ENCODE measurements at places on chromosomes 2 and 18. TPM values are rescaled to one million over a fixed set of nuclear protein-coding genes. Genes with fewer than 3 reads are reported as not detected.

SLC23A3 gene
- 0.10 TPM for total RNA-seq

GCFC2 gene
- 17.3 TPM for total RNA-seq

SKOR2 gene
- total RNA-seq, result not detected

ZCCHC2 gene
- 23.0 TPM for total RNA-seq

UGT1A10 gene
- total RNA-seq, result not detected

LCT gene
- total RNA-seq, result not detected

MALL gene
- 92.8 TPM for total RNA-seq

SIX2 gene
- total RNA-seq, result not detected

SULT1C4 gene
- total RNA-seq, result 1.1 TPM

DNA sequence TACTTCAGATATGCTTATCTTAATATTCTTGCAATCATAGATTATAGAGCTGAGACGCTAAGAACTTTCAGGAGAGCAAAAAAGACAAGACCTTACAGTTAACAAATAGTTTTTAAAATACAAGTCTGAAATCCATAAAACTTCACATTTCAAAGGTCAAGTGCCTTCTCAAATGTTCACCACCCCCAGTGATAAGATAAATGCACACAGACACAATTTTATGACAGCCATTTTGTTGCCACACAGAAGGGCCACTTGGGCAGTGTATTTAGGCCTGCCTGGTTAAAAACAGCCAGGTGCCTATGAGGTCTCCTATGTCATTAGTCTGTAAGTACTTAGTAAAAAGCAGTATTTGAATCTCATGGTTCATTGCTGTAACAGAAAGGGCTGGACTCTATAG is 8.1 kb upstream of the PSTPIP2 start:
- no peak for DNase-seq

GRCh38 chr18:50610349-50610748 is 50.5 kb downstream of the MAPK4 start:
- DNase-seq, result no peak

DNA sequence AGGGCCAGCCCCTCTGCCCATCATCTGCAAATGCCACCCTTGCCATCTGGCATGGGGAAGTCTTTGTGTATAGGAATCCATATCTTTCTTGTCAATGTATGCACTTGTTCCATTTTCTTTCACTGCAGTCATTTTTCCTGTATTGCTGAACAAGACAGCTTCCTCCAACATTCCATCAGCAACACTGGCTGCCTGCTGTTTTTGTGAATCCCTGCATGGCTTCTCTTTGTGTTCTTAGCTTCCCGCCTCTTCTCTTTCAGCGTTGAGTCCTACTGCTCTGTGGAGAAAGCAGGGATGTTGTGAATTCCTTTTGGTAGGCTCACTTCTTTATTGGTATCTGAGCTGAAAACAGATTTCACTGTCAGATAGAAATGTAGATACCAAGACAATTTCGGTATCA is 150.0 kb downstream of the LPIN1 start:
- no peak for DNase-seq

GRCh38 chr2:232389327-232389726 is 10.8 kb downstream of the ALPP start:
- DNase-seq, result no peak

GRCh38 chr2:72893594-72894319 is 6.5 kb downstream of the SPR start:
- no peak for DNase-seq

DNA sequence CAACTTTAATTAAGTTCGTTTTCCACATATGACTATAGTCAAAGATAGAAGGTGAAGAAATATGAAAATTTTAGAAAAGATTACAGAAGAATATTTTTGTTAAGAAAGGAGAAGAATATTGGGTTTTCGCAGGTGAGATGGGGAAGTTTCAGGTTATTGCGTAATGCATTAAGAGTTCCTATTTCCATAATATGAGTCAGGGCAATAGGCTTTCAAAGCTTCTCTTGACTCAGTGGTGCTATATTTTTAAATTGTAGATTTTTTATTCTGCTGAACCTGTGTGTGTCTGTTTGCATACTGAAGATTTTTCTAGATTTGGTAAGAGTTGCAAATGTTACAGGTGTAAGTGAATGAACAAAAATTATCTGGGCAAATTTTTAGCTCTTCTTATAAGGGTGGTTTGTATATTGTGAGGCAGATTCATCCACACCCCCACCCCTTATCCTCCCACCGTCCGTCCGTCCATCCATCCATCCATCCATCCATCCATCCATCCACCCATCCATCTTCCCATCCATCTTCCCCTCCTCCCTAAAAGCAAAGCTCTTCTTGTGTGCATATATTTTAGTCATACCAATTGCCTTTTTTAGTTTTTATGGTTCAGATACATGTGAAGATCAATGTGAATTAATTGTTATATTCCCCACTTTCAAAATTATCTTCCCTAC is 69.6 kb downstream of the MYO1B start:
- DNase-seq, result no peak

DNA sequence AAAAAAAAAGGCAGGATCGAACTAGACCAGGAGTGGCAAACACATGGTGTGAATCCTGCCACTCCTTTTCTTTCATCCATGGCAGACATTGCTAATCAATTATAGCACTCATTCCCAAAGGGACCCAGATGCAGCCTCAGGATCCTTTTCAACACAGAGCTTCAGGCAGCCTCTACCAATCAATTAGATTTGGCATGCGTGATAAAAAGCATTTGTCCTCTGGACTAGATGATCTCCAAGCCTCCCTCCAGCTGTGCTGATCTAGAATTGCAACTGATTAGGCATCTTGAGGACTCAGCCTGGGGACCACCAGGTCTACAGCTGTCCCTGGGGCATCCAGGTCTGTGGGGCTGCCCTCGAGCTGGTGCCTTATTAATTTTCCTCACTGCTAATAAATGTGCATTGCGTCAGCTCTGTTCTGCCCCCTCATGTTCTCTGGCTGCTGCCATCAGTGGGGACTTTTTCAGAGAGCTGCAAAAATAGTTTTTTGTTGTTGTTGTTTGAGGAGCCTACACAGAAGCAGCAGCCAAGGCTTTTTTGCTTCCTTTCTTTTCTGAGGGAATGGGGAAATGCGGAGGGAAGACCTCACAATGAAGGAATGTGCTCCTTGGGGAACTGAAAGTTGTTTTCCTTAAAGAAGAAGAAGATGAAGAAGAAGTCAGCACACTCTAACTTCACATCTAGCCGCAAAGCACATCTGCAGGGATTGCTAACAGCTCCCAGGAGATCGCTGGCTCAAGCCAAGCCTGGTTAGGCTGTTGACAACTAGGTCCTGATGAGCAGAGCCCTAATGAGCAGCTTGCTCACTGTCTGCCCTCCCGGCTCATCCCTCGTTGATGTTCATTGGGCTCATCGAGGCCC is 8.8 kb upstream of the ATOH8 start:
- DNase-seq, result peak; percentile 94

DNA sequence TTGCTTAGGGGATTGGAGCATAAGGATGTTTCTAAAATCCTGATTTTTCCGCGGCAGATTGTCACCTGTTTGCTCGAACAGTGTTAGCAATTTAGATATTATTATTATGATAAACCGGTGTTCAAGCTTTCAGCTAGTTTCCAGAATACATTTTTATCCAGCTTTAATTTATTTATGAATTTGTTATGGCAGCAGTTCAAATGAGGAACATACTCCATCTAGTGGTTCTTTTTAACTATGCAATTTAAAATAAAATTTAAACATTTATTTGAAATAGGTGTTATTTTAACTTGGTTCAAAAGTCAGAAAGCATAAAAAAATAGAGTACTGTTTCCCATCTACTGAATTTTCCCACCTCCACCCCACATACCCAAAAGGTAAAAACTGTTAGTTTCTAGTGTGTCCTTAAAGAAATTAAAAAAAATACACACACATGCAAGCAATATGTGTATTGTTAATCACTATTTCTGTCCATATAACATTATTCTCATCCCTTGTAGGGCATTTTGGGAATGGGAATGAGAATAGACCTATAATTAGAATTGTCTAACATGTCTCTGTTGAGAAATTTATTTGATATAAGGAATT is 23.2 kb downstream of the ACOXL start:
- no peak for DNase-seq

DNA sequence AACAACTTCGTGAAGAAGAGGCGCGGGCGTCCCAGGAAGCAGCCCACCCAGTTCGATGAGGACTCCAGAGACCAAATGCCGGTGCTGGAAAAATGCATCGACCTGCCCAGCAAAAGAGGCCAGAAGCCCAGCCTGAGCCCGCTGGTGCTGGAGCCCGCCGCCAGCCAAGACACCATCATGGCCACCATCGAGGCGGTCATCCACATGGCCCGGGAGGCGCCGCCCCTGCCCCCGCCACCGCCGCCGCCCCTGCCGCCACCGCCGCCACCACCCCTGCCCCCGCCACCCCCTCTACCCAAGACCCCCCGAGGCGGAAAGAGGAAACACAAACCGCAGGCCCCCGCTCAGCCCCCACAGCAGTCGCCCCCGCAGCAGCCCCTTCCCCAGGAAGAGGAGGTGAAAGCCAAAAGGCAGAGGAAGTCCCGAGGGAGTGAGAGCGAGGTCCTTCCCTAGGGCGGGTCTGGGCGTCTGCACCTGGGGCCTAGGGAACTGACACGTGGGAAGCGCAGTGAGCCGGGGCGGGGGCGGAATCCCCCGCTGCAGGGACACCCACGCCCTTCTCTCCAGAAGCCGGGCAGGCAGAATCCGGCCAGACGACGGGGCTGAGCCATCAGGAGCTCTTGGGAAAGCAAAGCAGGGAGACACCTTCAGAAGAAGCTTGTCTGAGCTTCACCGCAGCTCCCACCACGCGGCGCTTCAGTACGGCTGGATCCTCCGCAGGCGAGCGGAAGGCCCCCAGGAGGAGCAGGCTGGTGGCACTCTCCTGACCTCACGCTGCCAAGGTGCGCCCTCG is 382.8 kb downstream of the SETBP1 start:
- DNase-seq, result no peak

DNA sequence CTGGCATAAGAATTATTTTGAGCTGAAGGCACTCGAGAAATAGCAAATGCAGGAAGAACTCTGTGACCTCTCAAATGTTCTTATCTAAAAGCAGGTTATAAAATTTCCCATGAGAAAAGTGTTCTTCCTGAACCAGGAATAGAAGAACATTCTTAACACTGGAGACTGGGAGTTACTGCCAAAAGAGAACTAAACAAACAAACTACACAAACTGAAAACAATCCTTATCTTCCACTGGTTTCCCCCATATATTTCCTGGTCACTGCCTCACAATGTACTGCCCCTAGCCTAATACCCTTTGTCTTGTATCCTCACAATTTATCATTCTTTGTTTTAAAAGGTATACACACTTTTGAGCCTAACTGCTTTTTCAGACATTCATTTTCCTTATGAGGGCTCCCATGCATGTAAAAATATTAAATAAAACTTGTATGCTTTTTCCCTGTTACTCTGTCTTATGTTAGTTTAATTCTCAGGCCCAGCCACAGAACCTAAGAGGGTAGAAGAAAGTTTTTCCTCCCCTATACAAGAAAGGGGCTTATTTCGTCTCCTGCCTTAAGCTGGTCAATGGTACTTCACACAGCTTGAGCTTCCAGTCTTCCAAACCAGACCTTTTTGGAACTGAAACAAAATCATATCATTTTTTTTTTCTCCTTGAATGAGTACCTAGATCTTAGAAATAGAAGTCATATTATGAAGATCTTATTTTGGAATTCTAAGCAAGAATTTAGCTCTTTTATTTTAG is 110.6 kb downstream of the MSTN start:
- no peak for DNase-seq

- no peak for DNase-seq
Measured at GRCh38 chr2:66323406-66323805, 111.5 kb upstream of the MEIS1 start.

- DNase-seq, result peak; percentile 70
Measured at GRCh38 chr2:128395640-128396499, 77.2 kb upstream of the HS6ST1 start.

DNA sequence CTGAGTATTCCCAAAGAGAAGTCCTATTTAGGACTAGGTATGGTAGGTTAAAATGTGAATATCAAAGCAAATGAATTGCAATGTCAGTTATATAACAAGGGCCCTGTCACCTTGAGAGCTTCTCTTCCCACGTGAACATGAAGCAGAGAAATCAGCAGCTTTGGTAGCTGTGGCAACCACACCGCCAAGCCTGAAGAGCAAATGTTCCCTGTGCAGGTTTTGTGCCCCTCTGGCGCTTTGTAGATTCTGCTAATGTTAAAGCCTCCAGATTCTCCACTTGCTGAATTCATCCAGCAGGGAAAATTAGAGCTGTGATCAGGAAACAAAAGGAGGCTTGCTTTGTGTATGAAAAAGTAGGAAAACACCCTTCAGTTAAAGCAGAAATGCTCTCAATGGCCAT is 322.6 kb downstream of the RBM43 start:
- DNase-seq, result no peak

- DNase-seq, result no peak
Measured at GRCh38 chr18:59900222-59901128, 679 bp downstream of the PMAIP1 start.

- no peak for DNase-seq
Measured at GRCh38 chr18:54386043-54386442, 28.3 kb downstream of the C18orf54 start.

DNA sequence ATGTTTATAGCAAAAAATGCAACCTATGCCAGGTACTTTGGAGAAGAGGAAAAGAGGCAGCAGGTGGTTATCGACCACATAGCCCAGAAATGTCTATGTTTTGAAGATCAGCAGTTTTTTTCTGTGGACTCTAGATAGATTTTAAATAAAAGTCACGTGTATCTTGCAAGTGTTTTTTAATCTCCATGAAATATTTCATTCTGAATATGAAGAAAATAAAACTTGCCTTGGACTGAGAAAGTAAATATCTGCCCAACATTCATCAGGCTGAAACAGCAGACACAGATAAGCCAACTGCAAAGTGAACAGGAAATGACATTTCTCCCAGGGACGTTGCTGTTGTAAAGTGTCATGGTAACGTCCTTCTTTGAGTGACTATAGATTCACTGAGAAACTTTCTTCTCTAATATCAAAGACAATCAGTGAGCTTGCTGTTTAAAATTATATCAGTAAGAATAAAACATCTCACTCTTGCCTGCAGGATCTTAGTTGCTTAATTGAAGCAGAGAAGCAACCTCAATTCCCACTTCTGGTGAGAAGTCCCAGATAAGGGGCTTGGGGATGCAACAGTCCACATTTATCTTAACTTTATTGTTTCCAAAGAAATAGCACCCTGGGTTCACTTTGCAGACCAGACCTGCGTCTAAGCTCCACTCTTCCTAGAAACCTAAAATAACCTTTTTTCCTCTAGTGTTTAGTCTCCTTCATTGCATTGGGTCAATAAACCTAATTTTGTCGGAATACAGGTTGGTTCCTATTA is 6.3 kb downstream of the MYOM1 start:
- DNase-seq, result no peak

Measured in lower leg skin (tissue), 4 donors.